GM13977 (cell line): ENCODE measurements at places on chromosomes 7 and 10.

GRCh38 chr7:110974441-110974840 lies 116.5 kb upstream of the LRRN3 start:
- DNase-seq, result no peak

DNA sequence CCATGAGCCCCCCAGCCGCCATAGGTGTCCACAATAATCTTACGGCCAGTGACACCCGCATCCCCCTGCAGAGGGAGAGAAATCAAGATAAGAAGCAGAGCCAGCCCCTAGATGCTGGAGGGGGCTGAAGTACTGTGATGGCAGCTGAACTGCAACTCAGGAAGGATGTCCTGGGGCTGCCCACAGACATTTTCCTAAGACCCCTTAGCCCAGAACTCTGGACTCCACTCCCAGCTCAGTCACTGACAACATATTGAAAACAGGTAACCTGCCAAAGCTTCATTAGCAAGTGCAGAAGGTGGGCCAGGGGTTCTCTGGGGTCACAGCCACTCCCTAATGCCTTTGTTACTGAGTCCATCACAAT lies 14.3 kb downstream of the MAT1A start:
- no peak for DNase-seq

- no peak for DNase-seq
Measured at GRCh38 chr10:125538947-125539731, 143.8 kb downstream of the TEX36 start.

- no peak for DNase-seq
Measured at GRCh38 chr10:89134963-89135362, 72.2 kb downstream of the CH25H start.

- DNase-seq, result no peak
Measured at GRCh38 chr10:84607523-84607922, 279.1 kb downstream of the CCSER2 start.

DNA sequence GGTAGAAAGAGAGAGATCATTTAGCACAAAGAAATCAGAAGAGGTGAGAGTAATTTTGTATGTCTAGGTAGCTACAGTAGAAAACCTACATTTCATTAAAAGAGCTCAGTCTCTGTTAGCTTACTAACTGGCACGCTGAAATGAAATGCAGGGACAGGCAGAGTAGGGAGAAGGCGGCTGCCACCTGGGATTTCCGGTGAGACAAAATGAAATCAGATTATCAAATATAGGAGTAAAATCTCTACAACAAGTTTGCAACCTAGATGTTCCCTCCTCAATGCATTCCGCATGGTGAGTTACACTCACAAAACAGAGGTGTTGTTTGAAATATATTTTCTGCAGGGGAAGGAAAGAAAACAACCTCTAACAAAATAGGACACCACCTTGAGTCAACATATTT lies 55.9 kb downstream of the VOPP1 start:
- no peak for DNase-seq

- no peak for DNase-seq
Measured at GRCh38 chr7:108137040-108137439, 6.9 kb upstream of the LAMB4 start.

DNA sequence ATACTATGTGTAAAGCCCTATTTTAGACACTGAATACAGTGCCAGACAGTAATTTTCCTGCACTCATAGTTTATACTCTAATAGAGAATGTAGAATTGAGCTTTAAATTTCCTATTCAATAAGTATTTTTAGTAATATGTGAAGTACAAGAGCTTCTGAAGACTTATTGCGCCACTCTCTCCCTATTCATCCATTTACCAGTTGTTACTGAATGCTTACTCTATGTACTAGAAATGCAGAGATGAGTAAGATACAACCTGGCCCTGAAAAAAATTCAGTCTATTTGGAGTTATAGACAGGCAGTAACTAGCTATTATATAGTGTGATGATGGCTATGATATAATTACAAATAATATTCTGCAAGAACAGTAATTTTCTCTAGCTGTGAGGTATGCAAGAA lies 98.8 kb downstream of the ADK start:
- DNase-seq, result no peak

DNA sequence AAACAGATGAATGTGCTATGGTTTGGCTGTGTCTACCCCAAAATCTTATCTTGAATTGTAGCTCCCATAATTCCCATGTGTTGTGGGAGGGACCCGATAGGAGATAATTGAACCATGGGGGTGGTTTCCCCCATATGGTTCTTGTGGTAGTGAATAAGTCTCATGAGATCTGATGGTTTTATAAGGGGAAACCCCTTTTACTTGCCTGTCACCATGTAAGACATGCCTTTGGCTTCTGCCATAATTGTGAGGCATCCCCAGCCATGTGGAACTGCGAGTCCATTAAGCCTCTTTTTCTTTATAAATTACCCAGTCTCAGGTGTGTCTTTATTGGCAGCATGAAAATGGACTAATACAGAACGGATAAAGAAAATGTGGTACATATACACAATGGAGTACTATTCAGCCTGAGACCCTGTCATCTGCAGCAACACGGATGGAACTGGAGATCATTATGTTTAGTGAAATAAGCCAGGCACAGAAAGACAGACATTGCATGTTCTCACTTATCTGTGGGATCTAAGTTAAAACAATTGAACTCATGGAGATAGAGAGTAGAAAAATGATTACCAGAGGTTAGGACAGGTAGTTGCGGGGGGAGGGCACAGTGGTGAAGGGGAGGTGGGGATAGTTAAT lies 587.6 kb upstream of the NRP1 start:
- no peak for DNase-seq

GRCh38 chr7:5404421-5404826 lies 19.2 kb downstream of the TNRC18 start:
- no peak for DNase-seq

GRCh38 chr7:2732959-2733584 lies 45.1 kb downstream of the AMZ1 start:
- no peak for DNase-seq
